ENCODE measurements at places on chromosomes 5 and 9.
A peak's percentile ranks its signal among the peaks of the same experiment; 100 is the strongest.

GRCh38 chr5:171122372-171122771 lies 186.7 kb upstream of the TLX3 start:
- peak; percentile 46 for DNase-seq

- no peak for DNase-seq
These were observed 2.1 kb upstream of the TPM2 start for GRCh38 chr9:35691757-35692301.

DNA sequence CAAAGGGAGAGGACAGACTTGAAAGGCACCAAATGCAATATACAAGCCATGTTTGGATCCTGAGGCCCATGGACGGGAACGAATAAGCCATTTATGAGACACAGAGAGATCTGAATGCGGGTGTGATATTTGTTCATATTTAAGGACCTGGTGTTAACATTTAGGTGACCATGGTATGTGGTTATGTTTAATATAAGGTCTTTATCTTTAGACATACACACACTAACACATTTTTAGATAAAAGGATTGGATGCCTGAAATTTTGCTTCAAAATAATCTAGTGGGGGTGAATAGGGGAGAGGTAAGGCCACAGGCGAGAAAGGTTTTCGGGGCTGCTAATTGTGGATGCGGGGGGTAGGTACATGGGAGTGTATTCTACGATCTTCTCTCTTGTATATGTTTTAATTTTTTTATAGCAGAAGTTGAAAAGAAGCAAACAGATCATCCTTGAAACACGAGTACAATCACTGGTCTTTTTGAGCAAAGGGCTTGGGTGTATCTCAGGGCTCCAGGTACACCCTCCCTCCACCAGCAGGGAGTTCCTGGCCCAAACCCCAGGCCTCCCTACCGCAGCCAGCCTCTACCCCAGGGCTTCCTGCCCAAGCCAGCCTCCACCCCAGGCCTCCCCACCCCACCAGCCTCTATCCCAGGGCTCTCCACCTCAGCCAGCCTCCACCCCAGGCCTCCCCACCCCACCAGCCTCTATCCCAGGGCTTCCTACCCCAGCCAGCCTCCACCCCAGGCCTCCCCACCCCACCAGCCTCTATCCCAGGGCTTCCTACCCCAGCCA lies 12.2 kb downstream of the AKNA start:
- DNase-seq = no peak

- no peak for DNase-seq
These were observed 1371.1 kb upstream of the ACO1 start for GRCh38 chr9:31013371-31013770.

- DNase-seq = no peak
These were observed 103.8 kb downstream of the ANKRD55 start for GRCh38 chr5:56129288-56129687.

DNA sequence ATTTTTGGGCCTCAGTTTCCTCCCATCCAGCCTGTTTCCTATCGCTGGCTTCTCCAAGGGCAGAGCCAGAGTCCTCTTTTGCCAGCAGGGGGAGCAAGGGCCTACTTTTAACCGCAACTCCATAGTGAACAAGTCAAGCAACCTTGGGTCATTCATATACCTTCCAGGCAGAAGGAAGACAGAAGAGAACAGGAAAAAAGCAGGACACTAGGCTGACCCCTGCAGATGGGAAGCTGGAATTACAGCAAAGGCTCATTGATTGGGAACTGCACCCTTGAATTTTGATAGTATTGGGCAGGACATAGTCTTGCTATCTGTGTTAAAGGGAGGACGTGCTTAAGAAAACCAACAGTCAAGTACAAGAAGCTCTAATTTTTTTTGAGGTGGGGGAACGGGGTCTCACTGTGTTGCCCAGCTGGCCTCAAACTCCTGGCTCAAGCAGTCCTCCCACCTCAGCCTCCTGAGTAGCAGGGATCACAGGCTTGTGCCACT lies 30.1 kb downstream of the QRFP start:
- DNase-seq = peak; percentile 75

DNA sequence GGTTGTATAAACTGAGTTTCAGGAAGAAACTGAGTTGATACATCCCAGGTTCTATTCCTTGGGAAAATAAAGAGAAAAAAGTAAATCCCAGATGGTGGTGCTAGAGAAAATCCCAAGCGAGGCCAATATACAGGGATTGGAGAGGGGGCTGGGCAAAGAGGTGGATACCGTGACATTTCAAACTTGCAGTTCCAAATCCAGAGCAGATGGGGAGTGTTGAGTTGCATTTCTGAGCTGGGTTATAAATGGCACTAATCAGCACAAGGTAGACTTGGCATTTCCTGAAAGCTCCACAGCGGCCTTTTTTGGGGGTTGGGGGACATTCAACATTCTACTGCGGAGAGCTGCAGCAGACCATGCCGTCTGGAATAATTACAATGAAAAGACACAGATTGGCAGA lies 224.4 kb downstream of the NXNL2 start:
- DNase-seq = no peak

GRCh38 chr9:36791222-36791950 lies 218.7 kb downstream of the MELK start:
- no peak for DNase-seq

GRCh38 chr9:119961774-119962424 lies 592.7 kb upstream of the BRINP1 start:
- no peak for DNase-seq

DNA sequence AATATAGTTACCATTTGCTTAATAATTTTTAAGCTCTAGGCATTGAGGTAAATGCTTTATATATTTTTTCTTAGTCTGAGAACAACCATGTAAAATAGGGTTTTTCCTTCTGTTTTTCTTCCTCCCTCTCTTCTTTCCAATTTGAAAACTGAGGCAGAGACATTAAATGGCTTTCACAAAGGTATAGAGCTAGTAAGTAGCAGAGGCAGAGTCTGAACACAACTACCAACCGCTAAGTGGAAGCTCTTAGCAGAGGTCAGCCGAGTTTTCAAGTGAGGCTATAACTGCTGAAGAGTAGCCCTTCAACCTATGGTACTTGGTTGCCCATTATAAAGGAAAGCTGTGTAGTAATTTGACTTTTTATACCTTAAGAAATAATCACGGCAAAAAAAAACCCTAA lies 187.1 kb downstream of the MEF2C start:
- no peak for DNase-seq

DNA sequence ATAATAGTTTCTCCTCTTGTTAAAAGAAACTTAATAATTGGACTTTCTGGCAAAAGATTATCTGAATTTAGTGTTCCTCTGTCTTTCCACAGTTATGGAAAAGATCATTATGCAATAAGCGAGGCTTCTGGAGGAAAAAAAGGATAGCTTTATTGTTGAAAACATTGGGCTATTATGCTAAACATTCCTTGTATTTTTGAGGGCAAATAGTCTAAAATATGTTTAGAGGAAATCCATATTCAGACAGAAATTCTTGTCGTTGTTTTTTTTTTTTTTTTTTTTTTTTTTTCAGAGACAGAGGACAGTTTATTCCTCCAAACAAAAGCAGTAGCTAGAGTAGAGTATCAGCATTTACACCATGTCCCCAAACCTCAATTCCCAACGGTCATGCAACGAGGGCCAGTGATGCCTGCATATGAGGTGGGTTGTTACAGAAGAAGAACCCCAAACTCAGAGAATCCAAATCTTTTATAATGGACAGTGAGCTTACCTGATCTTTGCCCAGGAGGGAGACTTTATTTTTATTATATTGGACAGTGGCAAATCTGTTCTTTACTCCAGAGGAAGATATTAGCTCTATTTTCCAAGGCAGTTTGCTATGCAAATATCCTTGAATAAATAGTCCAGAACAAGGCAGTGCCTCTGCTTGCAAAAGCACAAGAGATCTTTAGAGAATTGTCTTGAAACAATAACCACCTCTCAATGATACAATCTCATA lies 48.4 kb upstream of the CDK5RAP2 start:
- DNase-seq = no peak
